ENCODE measurements at places on chromosomes 2 and 18. TPM values are rescaled to one million over a fixed set of nuclear protein-coding genes. Genes with fewer than 3 reads are reported as not detected.

- no peak for DNase-seq
Measured at GRCh38 chr2:25105336-25106085, 62.9 kb downstream of the POMC start.

- no peak for DNase-seq
Measured at GRCh38 chr2:102003696-102004095, 11.9 kb downstream of the IL1R2 start.

GRCh38 chr2:241425368-241425767 is 69.3 kb downstream of the FARP2 start:
- DNase-seq, result no peak

- no peak for DNase-seq
Measured at GRCh38 chr2:128686497-128686859, 367.8 kb upstream of the HS6ST1 start.

GRCh38 chr2:85997017-85997970 is 108.4 kb downstream of the POLR1A start:
- DNase-seq, result no peak

- DNase-seq, result no peak
Measured at GRCh38 chr2:236179236-236180075, 11.3 kb upstream of the GBX2 start.

GRCh38 chr2:19654310-19655090 is 247.3 kb downstream of the TTC32 start:
- DNase-seq, result no peak

DNA sequence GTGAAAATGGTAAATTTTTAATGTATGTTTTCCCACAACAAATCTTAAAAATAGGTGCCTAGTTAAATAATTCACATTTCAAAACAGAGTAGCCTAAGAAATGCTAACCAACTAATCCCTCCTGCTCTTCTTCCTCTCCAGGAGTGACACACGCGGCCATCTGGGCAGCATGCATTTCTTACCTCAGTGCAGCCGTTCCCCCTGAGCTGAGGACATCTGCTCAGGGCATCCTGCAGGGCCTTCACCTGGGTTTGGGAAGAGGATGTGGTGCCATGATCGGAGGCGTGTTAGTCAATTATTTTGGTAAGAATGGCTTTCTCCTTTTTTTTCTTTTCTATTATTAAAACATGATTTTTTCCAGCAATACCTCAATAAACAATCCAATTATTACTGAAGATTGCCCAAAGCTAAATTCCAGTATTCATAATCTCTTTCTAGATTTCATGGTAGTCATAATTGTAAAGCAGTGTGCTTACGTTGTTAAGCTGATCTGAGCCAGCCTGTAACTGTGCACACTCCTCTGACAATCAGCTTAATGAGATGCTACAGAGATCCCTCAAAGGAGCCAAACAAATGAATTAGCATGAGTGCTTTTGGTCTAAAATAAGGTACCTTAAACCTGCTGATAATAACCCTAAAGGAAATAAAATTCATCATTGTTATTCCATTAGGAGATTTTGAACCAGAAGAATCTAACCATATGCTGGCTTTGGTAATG is 45.8 kb downstream of the NEMP2 start:
- DNase-seq, result no peak

DNA sequence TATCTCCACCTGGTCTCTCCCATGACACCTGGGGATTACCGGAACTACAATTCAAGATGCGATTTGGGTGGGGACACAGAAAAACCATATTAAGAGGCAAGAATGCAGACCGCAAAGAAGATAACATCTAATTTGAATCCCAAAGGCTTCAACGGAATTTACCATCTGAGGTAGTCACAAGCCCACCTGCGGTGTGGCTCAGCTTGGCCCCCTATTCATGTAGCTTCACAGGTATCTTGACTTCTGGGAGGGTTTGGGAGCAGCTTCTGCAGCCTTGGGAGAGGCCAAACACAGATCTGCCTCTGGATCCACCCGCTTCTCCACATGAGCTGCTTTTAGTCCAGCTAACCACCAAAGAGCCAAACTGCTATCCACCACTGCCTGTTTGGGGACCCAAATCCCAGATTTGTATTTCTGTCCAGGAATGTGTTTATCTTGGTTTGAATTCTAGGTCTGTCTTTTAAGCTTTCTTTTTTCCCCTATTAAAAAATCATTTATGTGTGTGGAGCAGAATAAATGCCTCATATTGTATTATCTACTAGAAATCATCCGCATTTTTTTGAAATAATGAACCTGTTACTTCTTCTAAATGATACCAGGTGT is 247.6 kb downstream of the DLGAP1 start:
- no peak for DNase-seq

- no peak for DNase-seq
Measured at GRCh38 chr2:227834423-227834822, 20.8 kb downstream of the CCL20 start.

- DNase-seq, result no peak
Measured at GRCh38 chr2:45269149-45269793, 260.0 kb upstream of the SIX2 start.

DNA sequence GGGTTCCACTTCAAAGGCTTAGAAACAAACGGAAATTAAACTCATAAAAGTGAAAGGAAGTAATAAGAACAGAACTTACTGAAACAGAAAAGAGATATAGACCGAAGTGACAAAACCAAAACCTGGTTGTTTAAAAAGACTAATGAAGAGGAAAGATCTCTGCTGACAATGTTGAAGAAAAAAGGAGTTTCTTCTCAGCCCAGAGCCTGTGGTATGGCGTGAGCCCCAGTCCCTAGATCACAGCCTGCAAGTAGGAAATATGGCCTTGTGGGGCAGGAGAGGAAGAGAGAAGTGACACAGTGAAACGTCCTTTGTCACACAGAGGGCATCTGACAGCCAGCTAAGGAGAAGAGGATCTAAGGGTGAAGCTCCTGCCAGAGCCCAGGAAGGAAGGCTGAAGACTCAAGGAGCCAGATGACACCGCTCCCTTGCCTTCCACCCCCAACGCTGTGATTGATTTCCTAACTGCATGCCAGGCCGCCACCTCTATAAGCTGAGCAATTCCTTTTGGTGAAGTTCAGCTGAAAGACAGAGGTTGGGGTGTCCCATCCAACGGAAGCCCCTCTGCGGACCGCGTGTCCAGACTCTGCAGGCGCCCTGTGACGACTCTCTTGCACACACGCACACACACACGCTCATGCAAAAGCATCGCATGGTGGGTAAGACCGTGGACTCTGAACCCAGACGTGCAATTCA is 141.1 kb downstream of the HDAC4 start:
- no peak for DNase-seq

- DNase-seq, result no peak
Measured at GRCh38 chr2:26482211-26483026, 4.5 kb upstream of the OTOF start.

DNA sequence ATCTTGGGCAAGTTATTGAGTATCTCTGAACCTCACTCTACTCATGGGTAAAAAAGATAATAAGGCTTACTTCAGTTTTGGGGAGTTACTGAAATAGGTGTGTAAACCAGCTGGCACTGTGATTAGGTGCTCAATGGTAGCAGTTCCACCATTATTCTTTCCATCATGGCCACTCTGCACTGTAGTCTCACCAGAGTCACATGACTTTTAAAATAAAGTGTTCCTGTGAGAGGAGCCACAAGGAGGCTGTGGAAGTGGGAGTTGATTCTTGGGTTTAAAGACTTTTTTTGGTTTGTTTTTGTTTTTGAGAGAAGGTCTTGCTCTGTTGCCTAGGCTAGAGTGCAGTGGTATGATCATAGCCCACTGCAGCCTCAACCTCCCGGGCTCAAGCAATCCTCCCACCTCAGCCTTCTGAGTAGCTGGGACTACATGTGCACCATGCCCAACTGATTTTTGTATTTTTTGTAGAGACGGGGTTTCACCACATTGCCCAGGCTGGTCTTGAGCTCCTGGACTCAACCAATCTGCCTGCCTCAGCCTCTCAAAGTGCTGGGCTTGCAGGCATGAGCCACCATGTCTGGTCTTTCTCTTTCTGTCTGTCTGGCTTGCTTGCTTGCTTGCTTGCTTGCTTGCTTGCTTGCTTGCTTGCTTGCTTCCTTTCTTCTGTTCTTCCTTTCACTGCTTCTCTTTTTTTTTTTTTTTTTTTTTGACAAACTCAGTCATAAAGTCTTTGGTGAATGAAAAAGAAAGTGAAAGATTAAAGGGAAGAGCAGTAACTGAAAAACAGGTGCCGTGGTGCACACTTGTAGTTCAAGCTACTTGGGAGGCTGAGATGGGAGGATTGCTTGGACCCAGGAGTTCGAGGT is 21.2 kb upstream of the ACVR1 start:
- DNase-seq, result no peak

- peak; percentile 51 for DNase-seq
Measured at GRCh38 chr2:147374423-147374811, 470.4 kb upstream of the ACVR2A start.

- peak; percentile 97 for DNase-seq
Measured at GRCh38 chr18:49849331-49850217, 36.2 kb upstream of the ACAA2 start.

DNA sequence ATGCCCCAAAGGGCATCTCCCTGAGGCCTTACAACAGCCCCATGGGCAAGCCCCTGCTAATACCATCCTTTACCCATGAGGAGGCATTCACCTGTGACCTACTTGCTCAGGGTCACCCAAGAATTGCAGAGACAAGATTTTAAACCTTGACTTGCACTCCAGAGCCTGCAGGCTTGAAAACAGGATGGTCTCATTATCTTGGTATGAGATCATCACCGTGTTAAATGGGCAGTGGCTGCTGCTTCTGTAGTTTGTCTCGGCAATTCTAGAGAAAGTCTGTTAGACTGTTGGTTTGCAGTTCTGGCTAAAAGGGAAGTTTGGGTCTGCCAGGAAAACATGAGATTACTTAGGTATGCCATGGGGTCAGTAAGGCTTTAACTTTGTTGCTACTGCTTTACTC is 698.9 kb downstream of the GALR1 start:
- DNase-seq, result no peak

DNA sequence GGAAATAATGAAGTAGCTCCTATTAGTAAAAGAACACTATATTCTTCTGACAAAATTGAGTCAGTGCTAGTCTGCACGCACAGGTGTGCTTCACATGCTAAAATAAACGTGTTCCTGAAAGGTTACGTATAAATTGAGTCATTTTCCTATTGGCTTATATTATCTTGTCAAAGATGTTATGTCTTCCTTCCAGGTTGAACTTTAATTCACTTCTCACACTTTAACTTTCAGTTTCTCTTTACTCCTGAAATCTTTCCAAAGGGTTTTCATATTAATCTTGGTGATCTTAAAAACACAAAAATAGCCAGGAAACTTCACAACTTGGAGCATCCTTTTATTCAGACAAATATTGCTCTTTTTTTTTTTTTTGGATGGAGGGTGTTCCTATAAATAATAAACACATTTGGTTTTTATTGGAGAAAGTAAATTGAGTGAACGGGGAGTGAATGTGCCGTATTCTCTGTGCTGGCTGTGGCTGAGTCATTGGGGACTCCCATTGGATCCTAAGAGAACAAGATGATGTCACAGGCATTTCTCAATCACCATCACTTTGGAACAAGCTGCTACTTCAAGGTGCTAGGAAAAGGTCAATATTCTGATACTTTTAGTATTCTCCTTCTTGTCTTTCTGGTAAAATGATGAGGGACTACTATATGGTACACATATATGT is 150.2 kb upstream of the SPATS2L start:
- peak; percentile 87 for DNase-seq

DNA sequence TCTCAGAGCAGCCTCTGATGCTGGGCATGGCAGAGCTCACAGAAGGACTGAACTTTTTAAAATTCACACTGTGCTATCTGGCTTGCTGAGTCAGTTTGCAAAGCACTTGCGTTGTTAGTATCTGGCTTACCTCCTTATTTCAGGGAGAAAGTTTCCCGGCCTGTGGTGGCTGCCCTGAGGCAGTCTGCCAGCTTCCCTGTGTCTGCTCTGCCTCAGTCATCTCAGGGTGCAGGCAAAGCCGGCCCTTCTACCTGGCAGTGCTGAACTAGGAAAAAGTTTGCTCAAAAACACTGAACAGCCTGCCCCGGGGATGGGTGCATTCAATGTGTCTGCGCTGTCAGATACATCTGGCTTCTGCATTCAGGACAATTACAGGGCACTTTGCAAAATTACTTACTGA is 90.2 kb upstream of the UXS1 start:
- DNase-seq, result no peak

- no peak for DNase-seq
Measured at GRCh38 chr2:147037048-147037447, 807.8 kb upstream of the ACVR2A start.

The GNAL gene
- 17.3 TPM for total RNA-seq

The LIMS3 gene
- not detected for total RNA-seq

The ZNF512 gene
- 18.0 TPM for total RNA-seq

The CDH20 gene
- total RNA-seq, result not detected

The CD8B2 gene
- total RNA-seq, result not detected

The TBR1 gene
- total RNA-seq, result 0.02 TPM

The ANKRD30B gene
- 0.33 TPM for total RNA-seq

The EVX2 gene
- not detected for total RNA-seq

The DSG2 gene
- 26.4 TPM for total RNA-seq

The MDH1B gene
- 2.6 TPM for total RNA-seq

The SLC4A3 gene
- total RNA-seq, result 2.9 TPM

The CCL20 gene
- total RNA-seq, result not detected

The FAM237A gene
- not detected for total RNA-seq

The CD226 gene
- 0.23 TPM for total RNA-seq
